WTC11 (cell line): ENCODE measurements at places on chromosomes 12 and 14. TPM values are rescaled to one million over a fixed set of nuclear protein-coding genes. Genes with fewer than 3 reads are reported as not detected.

GRCh38 chr14:71348817-71349216 lies 441.6 kb downstream of the PCNX1 start:
- no peaks in the 10 kb centered on the region for H3K27me3 ChIP-seq
- peak overlapping the region; percentile 29; the same call in 1 of the 2 replicates for H3K27ac ChIP-seq
- H3K4me3 ChIP-seq, result no peak overlapping the region
- DNase-seq, result no peak
- peaks cover 34% of the 10 kb centered on the region for H3K4me1 ChIP-seq

DNA sequence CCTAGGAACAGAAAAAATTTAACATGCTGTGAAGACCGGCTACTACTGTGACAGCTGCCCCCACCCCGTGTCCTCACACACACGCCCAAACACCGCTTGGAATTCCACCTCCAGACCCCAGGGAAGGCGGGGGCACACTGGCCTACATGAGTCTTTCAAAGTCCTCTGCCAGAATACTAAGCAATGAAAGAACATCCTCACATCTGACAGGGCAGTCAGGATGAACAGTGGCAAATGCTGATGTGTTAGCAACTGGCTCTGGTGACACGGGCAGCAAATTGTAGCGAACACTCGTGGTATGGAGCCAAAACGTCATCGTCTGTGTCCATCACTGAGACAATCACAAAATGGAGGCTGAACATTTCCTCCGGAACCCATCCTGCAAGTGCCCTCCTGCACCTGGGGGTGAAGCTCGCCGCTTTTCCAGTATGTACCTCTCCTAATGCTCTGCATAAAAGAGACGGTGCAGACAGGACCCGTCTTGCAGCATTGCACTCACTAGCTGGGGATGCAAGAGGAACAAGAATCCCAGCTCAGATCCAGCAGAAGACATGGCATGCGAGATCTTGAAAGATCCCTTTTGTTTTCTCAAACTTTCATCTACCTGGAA lies 94.8 kb downstream of the BCL11B start:
- DNase-seq, result no peak
- H3K27ac ChIP-seq, result peak overlapping the region; percentile 88
- no peak overlapping the region for H3K4me3 ChIP-seq

DNA sequence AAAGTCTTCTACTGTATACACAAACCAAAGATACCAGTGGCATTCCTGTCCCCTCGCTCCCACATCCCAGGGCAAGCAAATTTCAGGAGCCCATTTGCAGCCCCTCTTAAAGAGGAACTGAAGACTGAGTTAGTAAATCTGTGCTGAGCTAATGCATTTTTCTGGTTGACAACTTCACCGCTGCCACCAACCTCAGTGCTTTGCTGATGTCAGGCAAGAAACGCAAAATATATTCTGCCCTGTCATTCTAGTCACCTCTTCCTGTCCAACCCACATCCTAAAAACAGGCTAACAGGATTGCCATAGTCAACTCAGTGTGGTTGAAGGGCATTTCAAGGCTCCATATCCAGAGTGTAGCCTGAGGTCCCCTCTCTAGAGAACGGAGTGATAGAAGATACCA lies 59.4 kb upstream of the FICD start:
- DNase-seq, result no peak
- no peaks in the 10 kb centered on the region for H3K36me3 ChIP-seq
- H3K4me3 ChIP-seq, result no peak overlapping the region
- H3K27me3 ChIP-seq, result no peaks in the 10 kb centered on the region

GRCh38 chr14:85444635-85445034 lies 85.3 kb upstream of the FLRT2 start:
- H3K36me3 ChIP-seq, result no peaks in the 10 kb centered on the region
- no peaks in the 10 kb centered on the region for H3K27me3 ChIP-seq
- no peak for DNase-seq

DNA sequence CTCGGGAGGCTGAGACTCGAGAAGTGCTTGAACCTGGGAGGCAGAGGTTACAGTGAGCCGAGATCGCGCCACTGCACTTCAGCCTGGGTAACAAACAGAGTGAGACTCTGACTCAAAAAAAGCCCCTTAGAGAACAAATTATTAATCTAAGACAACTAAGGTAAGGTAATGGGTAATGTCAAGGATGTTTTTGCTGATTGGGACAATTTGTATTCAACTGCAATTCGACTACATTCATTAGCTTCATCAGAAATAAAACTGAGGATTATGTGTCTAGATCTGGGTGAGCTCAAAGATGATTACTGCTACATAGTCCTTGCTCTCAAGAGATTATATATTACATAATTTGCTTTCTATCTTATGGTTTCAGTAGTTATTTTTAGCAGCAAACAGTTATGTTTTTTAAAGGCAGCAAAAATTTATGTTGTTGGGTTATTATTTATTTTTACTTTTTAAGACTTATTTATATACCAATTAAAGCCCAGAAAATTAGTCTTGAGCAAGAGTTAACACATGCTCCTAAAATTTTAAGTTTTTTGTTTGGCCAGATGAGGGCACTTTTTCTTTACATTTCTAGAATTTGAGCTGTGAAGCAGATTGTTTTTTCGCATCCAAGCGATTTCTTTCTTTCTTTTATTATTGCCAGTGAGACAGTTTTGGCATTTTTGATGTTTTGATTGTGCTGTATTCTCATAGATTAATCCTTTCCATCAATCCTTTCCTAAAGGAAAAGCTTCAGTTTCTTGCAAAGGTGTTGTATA lies 52.3 kb downstream of the PLEKHA5 start:
- H3K4me1 ChIP-seq, result peaks cover 58% of the 10 kb centered on the region
- H3K27ac ChIP-seq, result peak overlapping the region; percentile 28; the same call in 1 of the 2 replicates
- no peak overlapping the region for H3K4me3 ChIP-seq
- H3K27me3 ChIP-seq, result no peaks in the 10 kb centered on the region

Gene MANSC4
- total RNA-seq, result not detected in 3 replicates

- H3K27ac ChIP-seq, result no peak overlapping the region
- no peaks in the 10 kb centered on the region for H3K4me1 ChIP-seq
- H3K36me3 ChIP-seq, result peaks cover 4% of the 10 kb centered on the region
- DNase-seq, result no peak
Observed at GRCh38 chr12:400828-401227, 616 bp upstream of the CCDC77 start.

Gene KIF5A
- 15.9 to 17.9 TPM (median 16.1 TPM) in 3 replicates for total RNA-seq

DNA sequence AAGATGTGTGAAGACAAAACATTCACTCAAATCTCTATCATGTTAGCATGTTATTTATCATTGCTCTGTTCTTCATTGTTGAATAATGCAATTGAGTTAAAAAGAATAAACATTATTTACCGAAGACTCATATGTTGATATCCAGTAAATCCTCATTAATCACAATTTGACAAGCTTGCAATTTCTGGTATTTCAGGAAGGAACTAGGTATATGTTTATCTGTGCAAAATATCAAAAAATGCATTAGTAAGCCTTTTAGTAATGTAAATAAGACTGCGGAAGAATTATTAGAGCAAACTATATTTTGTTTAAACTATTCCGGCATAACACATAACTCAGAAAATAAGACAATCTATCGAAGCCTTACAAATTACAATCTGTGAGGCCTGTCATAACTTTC lies 222.7 kb upstream of the NOVA1 start:
- no peak overlapping the region for H3K27ac ChIP-seq
- H3K4me1 ChIP-seq, result no peaks in the 10 kb centered on the region
- H3K36me3 ChIP-seq, result no peaks in the 10 kb centered on the region
- no peaks in the 10 kb centered on the region for H3K27me3 ChIP-seq
- no peak overlapping the region for H3K4me3 ChIP-seq

DNA sequence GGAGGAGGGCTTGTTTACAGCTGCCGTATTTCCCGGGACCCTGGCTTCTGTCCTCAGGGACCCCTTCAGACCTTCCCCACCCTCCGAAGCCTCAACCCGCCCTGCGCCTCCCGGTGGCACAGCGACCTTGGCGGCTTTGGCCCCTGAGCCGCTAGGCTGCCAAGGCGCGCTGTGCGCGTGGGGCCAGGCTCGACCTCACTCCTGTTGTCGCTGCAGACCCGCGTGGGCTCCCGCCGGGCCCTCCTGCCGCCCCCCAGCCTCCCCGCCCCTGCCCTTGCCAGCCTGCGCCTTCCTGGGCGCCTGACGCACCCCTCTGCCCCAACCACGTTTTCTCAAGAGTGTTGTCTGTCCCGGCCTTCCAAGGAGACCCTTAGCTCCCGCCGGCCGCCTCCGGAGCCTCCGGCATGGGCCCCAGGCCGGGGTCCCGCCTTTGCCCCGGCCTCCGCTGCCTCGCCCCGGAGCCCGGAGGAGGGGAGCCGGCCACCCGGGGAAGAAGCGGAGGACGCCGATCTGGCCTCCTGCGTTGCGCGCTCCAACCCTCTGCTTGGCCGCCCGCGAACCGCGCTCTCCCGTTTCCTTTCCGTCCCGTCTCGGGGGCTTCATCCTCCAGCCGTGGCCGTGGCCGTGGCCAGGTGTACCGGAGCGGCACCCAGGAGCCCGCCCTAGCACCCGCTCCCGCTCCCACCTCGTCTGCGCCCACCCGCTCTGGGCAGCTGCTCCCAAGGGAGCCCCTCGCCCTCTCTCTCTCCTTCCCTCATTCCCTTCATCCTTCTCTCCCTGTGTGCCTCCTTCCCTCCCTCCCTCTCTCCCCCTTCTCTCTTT lies 19.9 kb downstream of the PPP2R5C start:
- H3K27ac ChIP-seq, result no peak overlapping the region
- no peaks in the 10 kb centered on the region for H3K36me3 ChIP-seq
- no peak for DNase-seq
- peaks cover 10% of the 10 kb centered on the region for H3K4me1 ChIP-seq

GRCh38 chr12:93601591-93601990 lies 29.1 kb downstream of the SOCS2 start:
- H3K27ac ChIP-seq, result no peak overlapping the region
- H3K36me3 ChIP-seq, result no peaks in the 10 kb centered on the region
- peaks cover 9% of the 10 kb centered on the region for H3K4me1 ChIP-seq
- no peaks in the 10 kb centered on the region for H3K27me3 ChIP-seq
- H3K4me3 ChIP-seq, result no peak overlapping the region
- DNase-seq, result no peak

Gene KRT7
- total RNA-seq, result 10.6 to 11.5 TPM (median 11.4 TPM) in 3 replicates

Gene KRT5
- total RNA-seq, result not detected in 3 replicates

Gene FGF23
- 0.24 to 0.82 TPM (median 0.60 TPM) in 3 replicates for total RNA-seq

Gene VWF
- total RNA-seq, result 0.48 to 0.98 TPM (median 0.78 TPM) in 3 replicates

Gene CNTN1
- 15.6 to 17.0 TPM (median 16.9 TPM) in 3 replicates for total RNA-seq

Gene KRT85
- total RNA-seq, result not detected in 3 replicates

Gene ATF7
- 16.3 to 20.3 TPM (median 19.7 TPM) in 3 replicates for total RNA-seq

DNA sequence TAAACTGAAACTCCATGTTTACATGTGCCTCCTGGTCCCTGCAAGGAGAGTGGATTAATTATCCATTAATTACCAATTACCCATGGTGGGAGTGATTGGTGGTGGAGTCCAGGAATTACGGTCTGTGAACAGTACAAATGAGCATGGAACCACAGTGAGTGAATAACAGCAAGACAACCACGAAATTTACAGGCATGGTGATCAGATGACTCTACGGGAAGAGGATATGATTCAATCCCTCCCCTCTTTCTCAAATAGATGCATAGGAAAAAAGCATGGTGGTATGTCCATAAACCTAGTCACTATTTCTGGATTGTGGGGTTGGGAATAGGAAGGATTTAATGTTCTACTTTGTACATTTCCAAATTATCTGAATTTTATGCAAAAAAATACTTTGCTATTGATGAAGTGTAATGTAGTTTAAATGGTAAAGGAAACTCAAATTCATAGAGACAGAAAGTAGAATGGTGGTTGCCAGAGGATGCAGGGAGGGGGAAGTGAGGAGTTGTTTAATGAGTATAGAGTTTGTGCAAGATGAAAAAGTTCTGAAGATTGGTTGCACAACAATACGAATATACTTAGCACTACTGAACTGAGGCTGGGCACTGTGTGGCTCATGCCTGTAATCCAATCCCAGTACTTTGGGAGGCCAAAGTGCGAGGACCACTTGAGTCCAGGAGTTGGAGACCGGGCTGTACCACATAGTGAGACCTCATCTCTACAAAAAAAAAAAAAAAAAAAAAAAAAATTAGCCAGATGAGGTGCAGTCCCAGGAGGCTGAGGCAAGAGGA lies 41.2 kb upstream of the C12orf75 start:
- H3K27ac ChIP-seq, result no peak overlapping the region
- no peak for DNase-seq
- H3K36me3 ChIP-seq, result no peaks in the 10 kb centered on the region
- no peaks in the 10 kb centered on the region for H3K4me1 ChIP-seq

Gene NGB
- total RNA-seq, result 0.14 to 0.46 TPM (median 0.33 TPM) in 3 replicates

Gene CCDC175
- total RNA-seq, result 0.16 to 0.27 TPM in 2 of 3 replicates, not detected in the other

DNA sequence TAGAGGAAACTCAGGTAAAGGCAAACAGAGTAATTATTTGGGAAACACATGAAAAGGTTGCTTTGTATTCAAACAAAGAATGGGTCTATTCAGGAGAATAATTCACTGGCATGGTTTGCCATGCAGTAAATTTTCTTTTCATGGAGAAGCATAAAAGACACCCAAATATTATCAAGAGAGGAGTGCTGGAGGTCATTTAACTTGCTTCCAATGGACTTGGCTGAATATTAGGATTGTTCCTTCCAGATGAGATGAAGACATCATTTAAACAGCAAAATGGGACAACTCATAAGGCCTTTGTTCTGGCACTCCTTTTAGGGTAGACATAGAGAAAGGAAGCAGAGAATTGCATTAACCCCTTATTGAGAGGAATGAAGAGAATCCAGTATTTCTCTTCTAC lies 38.7 kb downstream of the WIF1 start:
- no peak for DNase-seq
- H3K4me3 ChIP-seq, result no peak overlapping the region
- H3K36me3 ChIP-seq, result no peaks in the 10 kb centered on the region
- peaks cover 17% of the 10 kb centered on the region for H3K4me1 ChIP-seq

- 0 out of 2 replicates have a peak, but pooled peaks cover 2% of the 10 kb centered on the region for H3K4me1 ChIP-seq
- H3K4me3 ChIP-seq, result no peak overlapping the region
- DNase-seq, result peak; percentile 43
- no peaks in the 10 kb centered on the region for H3K27me3 ChIP-seq
Observed at GRCh38 chr12:67161322-67161918, 107.7 kb upstream of the CAND1 start.

Gene DCD
- total RNA-seq, result not detected in 3 replicates

DNA sequence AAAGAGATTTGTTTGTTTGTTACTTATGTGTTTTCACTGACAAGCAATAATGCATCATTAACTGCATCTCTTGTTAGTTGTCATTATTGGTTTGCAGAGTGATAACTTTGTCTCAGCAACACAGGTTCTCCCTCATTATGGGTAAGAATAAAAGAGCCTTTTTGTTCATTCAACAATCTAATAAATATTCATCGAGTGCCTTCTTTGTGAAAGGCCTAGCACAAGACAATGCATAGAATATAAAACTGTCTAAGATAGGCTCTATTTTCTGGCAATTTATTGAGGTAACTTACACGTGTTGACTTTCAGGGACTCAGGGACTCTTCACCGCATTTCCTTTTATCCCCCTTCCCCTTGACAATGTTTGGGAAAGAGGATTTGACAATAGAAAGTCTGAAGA lies 95.5 kb upstream of the KRR1 start:
- no peak overlapping the region for H3K27ac ChIP-seq
- H3K4me3 ChIP-seq, result no peak overlapping the region
- H3K36me3 ChIP-seq, result no peaks in the 10 kb centered on the region
- H3K27me3 ChIP-seq, result no peaks in the 10 kb centered on the region
- H3K4me1 ChIP-seq, result 0 out of 2 replicates have a peak, but pooled peaks cover 2% of the 10 kb centered on the region

- H3K36me3 ChIP-seq, result no peaks in the 10 kb centered on the region
- H3K4me3 ChIP-seq, result no peak overlapping the region
- H3K27me3 ChIP-seq, result no peaks in the 10 kb centered on the region
- H3K27ac ChIP-seq, result no peak overlapping the region
- no peak for DNase-seq
- H3K4me1 ChIP-seq, result peaks cover 20% of the 10 kb centered on the region
Observed at GRCh38 chr12:26732005-26732908, 100.7 kb downstream of the ITPR2 start.

Gene FLRT2
- total RNA-seq, result 8.0 to 13.2 TPM (median 9.4 TPM) in 3 replicates

GRCh38 chr12:110858848-110859247 lies 12.1 kb downstream of the CCDC63 start:
- DNase-seq, result peak; percentile 21
- no peak overlapping the region for H3K4me3 ChIP-seq
- no peaks in the 10 kb centered on the region for H3K36me3 ChIP-seq
- peaks cover 40% of the 10 kb centered on the region for H3K4me1 ChIP-seq

Gene WNT1
- not detected in 3 replicates for total RNA-seq
